ENCODE measurements at places on chromosomes 13 and 19.
A peak's percentile ranks its signal among the peaks of the same experiment; 100 is the strongest.

- peak; percentile 69 for DNase-seq
These were observed 12.1 kb upstream of the GPR4 start for GRCh38 chr19:45613926-45614725.

GRCh38 chr19:48398375-48399235 lies 5.1 kb downstream of the GRIN2D start:
- peak; percentile 93 for DNase-seq

- DNase-seq: no peak
These were observed 3.1 kb downstream of the NDUFA3 start for GRCh38 chr19:54105796-54106195.

GRCh38 chr19:28609091-28609755 lies 603.7 kb downstream of the UQCRFS1 start:
- no peak for DNase-seq

DNA sequence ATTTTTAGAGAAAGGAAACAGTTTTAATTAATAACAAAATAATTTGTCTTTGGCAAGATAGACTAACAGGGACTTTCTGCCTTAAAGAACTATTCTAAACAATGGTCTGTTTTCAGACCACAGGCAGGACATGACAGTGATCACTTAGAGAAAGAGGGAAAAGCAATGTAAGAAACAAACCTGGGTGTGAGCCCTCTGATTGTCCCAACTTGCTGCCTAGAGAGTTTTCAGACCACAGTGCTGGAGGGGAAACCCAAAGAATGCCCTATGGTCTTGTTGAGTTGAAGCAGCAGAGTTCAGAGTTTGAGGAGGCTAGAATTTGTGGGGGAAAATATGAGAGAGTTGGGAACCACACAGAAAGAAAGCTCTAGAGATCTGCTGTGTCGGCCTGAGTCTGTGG lies 38.1 kb downstream of the DGKH start:
- DNase-seq: no peak

GRCh38 chr13:95642999-95643398 lies 1.5 kb downstream of the DZIP1 start:
- no peak for DNase-seq

DNA sequence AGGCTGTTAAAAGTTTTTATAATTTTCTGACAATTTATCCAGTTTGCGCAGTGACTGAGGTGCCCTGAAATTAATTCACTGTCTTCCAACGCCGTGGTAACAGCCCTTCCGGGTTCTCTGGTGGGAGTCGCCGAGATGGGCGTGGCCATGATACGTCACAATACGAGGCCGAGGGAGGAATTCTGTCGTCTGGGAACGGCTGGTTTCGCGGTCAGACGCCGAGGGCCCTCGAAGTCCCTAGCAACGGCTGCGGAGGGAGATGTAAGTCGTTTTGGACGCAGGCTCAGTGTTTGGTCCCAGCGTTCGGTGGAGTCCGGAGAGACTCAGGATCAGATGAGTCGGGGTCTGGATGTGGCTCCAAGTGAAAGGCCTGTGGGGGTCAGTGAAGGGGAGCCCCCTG lies 21.7 kb downstream of the ZNF613 start:
- DNase-seq: no peak

DNA sequence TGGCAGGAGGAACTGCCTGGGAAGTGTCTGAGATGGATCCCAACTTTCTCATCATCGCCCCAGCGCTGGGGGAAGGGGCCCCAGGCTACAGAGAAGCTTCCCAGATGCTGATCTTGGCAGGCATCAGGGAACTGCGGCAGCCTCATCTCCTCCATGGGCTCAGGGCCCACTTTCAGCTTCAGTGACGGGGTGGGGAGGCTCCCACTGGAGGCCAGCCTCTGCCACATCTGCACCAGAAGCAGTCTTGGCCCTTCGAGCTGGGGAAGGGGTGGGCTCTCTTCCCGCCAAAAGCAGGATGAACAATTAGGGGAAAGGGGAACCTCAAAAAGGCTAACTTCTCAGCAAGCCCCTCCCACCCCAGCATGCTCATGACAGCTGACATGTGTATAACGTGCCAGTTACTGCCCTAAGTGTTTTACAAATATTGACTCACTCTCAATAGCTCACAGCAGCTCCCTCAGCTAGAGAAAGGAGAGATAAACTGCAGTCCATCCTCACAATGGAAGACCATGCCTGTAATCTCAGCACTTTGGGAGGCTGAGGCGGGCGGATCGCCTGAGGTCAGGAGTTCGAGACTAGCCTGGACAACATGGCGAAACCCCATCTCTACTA lies 7.1 kb upstream of the S1PR2 start:
- DNase-seq: peak; percentile 30

DNA sequence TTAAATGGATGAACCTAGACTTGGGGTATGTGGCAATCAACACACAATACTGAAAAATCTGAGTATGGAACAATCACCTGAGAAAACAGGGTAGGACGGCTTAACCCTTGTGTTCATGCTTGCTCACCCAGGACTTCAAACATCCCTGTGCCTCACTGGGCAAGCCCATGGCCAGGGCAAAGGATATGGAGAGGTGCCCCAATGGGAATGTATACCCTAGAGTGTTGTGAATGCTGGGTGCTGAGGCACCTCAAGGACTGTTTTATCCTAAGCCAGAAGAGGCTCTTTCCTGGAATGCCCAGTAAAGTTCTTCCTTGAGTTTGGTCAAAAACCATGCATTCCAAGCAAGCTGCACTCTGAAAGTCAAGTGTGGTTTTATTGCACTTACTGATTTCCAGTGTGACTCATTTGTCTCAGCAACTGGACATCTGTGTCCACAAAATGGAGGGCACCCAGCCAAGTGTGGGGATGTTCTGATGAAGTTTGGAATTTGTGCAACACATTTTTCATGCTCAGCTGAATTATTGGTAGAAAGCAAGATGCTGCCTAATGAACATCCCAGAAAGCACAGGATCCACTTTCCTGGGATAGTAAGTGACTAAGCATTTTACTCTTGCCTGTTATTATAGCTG lies 531.3 kb downstream of the RFC3 start:
- no peak for DNase-seq
